ENCODE measurements at places on chromosomes 7 and 10. TPM values are rescaled to one million over a fixed set of nuclear protein-coding genes. Genes with fewer than 3 reads are reported as not detected.

GRCh38 chr10:96287392-96288105, 16.2 kb upstream of the BLNK start:
- DNase-seq: no peak

DNA sequence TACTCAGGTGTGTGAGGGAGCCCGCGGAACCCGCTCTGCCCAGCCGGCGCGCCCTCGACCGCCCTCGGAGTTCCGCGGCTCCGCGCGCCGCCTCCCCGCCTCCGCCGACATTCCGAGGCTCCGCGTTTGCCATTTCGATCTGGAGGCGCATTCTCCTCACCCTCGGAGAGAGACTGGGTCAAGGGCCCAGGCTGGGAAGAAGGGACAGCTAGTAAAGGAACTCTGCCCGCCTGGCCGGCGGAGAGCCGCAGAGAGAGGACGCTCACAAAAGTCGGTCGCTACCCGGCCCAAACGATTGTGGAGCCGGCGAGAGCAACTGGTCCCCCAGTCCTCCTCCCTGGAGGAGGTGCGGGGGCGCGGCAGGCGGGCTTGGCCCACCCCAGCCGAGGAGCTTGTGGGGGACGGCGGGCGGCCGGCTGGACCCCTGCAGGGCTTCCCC, 74.5 kb upstream of the LEP start:
- DNase-seq: no peak

- peak; percentile 61 for DNase-seq
Measured at GRCh38 chr7:55019691-55020465, 1.1 kb downstream of the EGFR start.

GRCh38 chr7:92020636-92021035, 80.0 kb downstream of the AKAP9 start:
- DNase-seq: no peak

DNA sequence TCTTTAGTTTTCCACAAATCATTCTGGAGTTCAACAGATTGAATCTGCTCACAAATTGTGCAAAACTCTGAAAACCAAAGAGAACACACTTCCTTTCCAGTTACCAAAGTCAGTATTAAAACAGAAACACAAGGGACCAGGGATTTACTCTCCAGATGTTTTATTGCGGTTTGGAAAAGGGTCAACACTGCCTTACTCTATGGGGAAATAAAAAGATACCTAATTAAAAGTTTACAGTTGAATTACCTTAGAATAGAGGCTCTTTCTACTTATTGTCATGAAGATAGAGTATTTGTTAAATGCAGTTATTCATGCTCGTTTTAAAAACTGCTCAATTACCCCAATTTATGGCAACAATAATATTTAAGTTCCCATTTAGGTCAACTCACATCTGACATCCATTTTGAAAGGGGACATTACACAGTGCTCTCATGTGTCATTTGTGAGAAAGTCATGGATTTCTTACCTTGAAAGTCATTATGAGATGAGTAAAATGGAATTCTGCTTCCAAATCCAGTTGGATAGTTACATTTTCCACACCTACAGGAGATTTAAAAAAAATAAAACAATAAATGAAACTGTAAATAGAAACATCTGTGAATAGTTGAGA, 8.4 kb downstream of the LAMB1 start:
- DNase-seq: no peak

GRCh38 chr7:96273716-96274115, 48.2 kb downstream of the SLC25A13 start:
- DNase-seq: no peak

GRCh38 chr10:35329520-35329919, 6.8 kb upstream of the CCNY start:
- DNase-seq: no peak

DNA sequence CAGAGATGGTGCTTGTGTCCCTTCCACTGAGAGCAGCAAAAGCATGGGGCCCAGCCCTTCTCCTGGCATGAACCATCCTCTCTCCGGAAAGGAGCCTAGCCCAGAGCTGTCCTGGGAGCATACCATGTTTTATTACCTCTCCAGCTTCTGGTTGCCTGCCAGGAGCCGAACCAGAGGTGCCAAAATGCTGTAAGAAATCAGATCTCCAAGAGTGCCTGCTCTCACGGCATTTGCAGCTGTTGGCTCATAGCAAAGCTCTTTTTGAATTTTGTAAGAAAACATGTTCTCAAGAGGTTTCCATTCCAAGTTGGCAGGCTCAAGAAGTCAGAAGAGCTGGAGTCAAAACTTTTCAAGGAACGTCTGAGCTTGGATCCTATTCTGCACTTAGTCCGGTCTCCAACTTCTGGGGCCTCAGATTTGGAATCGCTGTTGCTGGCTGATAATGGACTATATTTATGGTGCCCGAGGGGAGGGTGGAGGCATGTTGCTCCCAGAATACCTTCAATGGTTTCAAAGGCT, 211.7 kb upstream of the MKI67 start:
- no peak for DNase-seq

- DNase-seq: no peak
Measured at GRCh38 chr10:82472406-82473335, 597.7 kb downstream of the NRG3 start.

DNA sequence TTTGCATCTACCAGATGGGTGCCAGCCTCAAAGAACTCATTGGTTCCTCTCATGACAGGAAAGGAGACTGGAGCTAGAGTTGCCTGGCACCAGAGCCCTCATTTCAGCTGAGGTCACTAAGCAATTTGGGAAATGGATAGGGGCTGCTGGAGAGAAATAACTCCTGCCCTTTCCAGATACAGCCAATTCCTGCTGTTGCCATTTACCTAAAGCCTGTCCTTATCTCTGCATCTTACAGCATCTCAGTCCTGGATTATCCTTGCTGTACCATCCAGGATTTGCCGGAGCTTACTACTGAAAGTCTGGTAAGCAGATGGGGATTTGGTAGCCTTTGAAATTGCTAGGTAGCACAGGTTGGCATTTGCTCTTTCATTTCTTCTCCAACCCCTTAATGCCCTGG, 31.9 kb upstream of the SMKR1 start:
- DNase-seq: no peak

- no peak for DNase-seq
Measured at GRCh38 chr7:43384616-43385308, 198.1 kb upstream of the STK17A start.

DNA sequence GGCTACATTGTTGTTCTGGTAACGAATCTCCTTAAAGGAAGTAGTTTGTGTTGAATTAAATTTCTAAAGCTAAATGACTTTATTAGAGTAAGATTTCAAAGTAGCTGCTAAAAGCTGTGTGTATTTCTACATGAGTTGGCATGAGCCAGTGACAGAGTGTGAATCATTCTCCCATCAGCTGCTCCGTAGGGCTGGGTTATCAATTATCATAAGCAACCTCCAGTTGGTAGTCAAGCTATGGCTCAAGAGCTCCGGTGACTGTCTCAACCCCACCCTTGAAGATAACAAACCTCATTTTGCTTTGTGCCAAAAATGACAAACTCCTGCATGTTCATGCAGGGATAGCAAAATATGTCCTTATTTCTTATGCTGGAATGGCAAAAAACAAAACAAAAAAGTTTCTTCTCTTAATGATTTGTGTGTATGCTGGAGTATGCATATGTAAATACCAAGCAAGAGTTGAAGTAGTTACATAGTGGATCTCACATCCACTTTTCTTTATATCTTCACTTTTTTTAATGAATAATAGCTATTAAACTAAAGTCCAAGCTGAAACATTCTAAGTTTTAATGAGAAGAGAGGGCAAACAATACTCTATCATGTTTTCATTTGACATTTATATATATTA, 249.4 kb downstream of the CACNA2D1 start:
- DNase-seq: no peak

- DNase-seq: no peak
Measured at GRCh38 chr10:61899069-61899531, 2.4 kb upstream of the ARID5B start.

DNA sequence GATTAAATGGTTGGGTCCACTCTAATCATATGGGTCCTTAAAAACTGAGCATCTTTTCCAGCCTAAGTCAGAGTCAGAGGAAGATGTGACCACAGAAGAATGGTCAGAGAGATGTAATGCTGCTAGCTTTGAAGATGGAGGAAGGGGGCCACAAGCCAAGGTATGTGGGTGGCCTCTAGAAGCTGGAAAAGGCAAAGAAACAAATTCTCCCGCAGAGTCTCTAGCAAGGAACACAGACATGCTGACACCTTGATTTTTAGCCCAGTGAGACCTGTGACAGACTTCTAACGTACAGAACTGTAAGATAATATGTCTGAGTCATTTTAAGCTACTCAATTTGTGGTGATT, 1.5 kb upstream of the EXOC6 start:
- no peak for DNase-seq

DNA sequence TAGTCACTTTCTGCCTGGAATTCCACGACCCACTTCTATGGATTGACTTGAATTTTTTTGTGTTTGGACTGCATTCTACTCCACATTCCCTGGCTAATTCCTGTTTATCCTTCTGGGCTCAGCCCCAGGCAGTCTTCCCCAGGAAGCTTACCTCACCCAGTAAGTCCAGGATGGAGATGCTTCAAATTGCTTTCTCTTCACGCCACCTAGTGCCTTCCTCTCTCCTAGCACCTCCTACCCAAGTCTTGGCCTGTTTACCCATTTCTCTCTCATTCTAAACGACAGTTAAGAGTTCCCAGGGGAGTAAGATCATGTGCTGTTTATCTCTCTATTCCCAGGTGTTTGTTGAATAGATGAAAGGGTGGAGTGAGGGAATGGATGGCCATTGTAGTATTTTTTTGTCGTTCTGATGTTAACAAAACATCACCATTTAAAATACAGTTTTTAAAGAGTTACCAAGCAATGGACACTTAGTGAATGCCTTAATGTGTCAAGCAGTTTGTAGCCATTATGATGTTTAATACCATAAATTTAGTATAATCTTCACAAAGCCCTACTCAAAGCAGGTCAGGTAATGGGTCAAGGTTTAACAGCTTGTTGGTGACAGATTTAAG, 45.5 kb upstream of the TARP start:
- DNase-seq: no peak

GRCh38 chr7:40230101-40230500, 95.3 kb downstream of the SUGCT start:
- DNase-seq: no peak

PAPOLB gene
- 0.11 TPM for total RNA-seq

CLDN3 gene
- 19.1 TPM for total RNA-seq

TUBB8 gene
- 1.5 TPM for total RNA-seq

LOXL4 gene
- 0.13 TPM for total RNA-seq

TACC2 gene
- 48.5 TPM for total RNA-seq

EBLN1 gene
- not detected for total RNA-seq

PCDH15 gene
- 0.15 TPM for total RNA-seq

Measured in H1 (cell line).